Heart right ventricle (tissue), 16 donors: ENCODE measurements at places on chromosomes 13 and 19. TPM values are rescaled to one million over a fixed set of nuclear protein-coding genes. Genes with fewer than 3 reads are reported as not detected.
A peak's percentile ranks its signal among the peaks of the same experiment; 100 is the strongest.

- no peak for DNase-seq
Measured at GRCh38 chr19:19068659-19069654, 5.2 kb downstream of the SLC25A42 start.

Gene ZNF792
- 1.7 TPM for polyA plus RNA-seq

DNA sequence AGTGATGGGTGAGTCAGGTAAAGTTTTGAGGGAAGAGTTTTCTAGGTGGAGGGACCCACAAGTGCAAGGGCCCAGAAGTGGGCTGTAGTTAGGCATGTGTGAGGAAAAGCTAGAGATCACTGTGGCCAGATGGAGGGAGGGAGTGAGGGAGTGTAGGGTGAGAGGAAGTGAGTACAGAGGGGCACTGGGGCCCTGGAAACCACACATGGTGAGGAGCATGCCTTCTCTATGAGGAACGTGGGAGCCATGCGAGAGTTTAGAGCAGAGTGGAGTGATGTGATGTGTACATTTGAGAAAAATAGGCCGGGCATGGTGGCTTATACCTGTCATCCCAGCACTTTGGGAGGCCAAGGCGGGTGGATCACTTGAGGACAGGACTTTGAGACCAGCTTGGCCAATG lies 14.7 kb upstream of the SHKBP1 start:
- DNase-seq = no peak

Gene PLVAP
- 74.9 TPM for polyA plus RNA-seq

GRCh38 chr19:375395-376110 lies 31.0 kb upstream of the MIER2 start:
- DNase-seq = no peak

- peak; percentile 86 for DNase-seq
Measured at GRCh38 chr19:10353793-10354391, 14.5 kb upstream of the ICAM3 start.

Gene SIGLECL1
- not detected for polyA plus RNA-seq

- no peak for DNase-seq
Measured at GRCh38 chr13:76499891-76500290, 386.3 kb downstream of the KCTD12 start.

GRCh38 chr19:29704562-29705558 lies 10.2 kb downstream of the C19orf12 start:
- DNase-seq = no peak

Gene LILRB1
- polyA plus RNA-seq = 0.54 TPM

GRCh38 chr19:44817725-44818465 lies 9.0 kb downstream of the BCAM start:
- no peak for DNase-seq

GRCh38 chr13:60275208-60275607 lies 111.5 kb upstream of the DIAPH3 start:
- no peak for DNase-seq

- DNase-seq = no peak
Measured at GRCh38 chr19:10761443-10762250, 43.8 kb downstream of the DNM2 start.

- DNase-seq = peak; percentile 24
Measured at GRCh38 chr13:101919541-101920181, 467.2 kb downstream of the ITGBL1 start.

Gene ZNF177
- polyA plus RNA-seq = 2.0 TPM

DNA sequence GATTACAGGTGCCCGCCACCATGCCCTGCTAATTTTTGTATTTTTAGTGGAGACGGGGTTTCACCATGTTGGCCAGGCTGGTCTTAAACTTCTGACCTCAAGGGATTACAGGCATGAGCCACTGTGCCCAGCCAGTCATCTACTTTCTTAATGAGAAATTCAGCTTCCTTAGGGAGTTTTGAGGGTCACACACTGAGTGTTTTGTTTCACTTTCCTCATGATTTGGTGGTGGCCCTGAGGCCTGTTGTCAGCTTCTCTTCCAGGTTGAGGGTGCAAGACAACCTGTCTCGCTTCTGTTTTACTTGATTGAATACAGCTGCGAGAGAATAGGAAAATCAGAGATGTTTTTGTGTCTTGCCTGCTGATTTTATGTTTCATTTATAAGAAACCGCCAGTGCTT lies 9.9 kb downstream of the FRY start:
- DNase-seq = no peak

DNA sequence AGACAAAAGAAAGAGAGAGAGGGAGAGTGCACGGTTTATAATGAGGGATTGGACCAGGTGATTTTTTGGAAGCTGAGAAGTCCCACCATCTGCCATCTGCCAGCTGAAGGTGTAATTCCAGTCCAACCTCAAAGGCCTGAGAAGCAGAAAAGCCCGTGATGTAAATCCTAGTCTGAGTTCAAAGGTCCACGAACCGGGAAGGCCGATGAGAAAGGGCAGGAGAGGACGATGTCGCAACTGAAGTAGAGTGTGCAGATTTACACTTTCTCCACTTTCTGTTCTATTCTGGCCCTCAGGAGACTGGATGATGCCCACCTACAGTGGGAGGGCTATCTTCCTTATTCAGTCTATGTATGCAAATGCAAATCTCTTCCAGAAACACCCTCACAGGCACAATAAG lies 500.0 kb downstream of the DIAPH3 start:
- no peak for DNase-seq

Gene ZNF28
- 1.4 TPM for polyA plus RNA-seq

Gene TPTE2
- polyA plus RNA-seq = not detected
